ENCODE measurements at places on chromosomes 6 and 20.

GRCh38 chr20:9403448-9403847 is 110.9 kb upstream of the LAMP5 start:
- DNase-seq: no peak

DNA sequence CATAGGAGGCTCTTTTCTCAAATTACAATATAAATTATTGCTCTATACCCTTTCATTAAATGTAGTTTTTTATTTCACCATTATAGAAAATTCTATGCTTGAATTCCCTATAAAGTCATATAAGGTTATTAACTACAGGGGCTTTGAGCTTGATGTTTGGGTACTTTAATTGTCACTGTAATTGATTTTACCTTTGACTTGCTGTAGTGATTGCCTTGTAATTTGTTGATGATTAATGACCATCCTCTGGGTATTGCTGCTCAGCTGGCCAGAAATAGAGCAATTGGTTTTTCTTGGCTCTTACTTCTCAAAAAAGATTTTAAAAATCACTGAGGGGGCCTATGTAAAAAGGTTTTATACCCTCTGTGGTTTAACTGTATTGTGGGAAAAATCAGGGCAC is 1186.0 kb downstream of the KHDRBS2 start:
- DNase-seq: no peak

GRCh38 chr6:162363757-162364156 is 363.8 kb downstream of the PRKN start:
- DNase-seq: no peak

DNA sequence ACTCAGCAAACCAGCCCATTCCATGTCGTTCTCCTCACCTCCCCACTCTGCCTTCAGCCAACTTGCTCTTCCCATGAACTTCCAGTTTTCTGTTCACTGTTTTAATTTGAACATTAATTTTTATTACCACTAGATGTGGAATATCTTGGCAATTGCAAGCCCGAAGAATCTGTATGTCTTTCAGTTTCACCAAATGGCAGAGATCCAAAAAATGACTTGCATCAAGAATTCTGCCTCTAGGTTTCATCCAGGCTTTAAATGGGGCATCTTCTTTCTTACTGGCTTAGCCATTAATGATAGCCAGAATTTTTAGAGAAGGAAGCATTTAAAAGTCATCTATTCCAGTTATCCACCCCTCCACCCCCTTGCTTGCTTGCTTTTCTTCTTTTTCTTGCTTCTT is 39.0 kb downstream of the CAP2 start:
- no peak for DNase-seq

GRCh38 chr6:37783025-37783855 is 36.3 kb upstream of the ZFAND3 start:
- no peak for DNase-seq

GRCh38 chr6:108406943-108407342 is 112.1 kb downstream of the AFG1L start:
- DNase-seq: no peak

- DNase-seq: peak; percentile 48
These were observed 148.0 kb downstream of the TMEM200A start for GRCh38 chr6:130513770-130514169.

Data from LNCaP clone FGC (cell line).